ENCODE measurements at places on chromosomes 7 and 10.

DNA sequence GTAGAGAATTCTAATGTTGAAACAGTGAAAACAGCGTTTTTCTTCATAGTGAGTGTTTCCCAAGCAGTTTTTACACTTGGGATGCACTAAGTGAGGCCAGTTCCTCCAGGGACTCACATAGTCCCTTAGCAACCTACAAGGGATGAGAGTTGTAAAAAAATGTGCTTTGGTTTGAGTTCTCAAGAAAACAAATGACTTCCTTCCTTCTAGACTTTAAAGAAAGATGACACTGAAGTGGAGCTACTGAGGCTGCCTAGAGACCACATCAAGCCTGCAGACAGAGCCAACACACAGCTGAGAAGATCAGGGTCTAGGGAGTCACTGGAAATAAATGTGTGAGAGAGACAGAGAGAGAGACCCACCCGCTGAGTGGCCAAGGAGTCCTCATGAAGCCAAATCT is 264.4 kb downstream of the TNS3 start:
- DNase-seq = no peak

DNA sequence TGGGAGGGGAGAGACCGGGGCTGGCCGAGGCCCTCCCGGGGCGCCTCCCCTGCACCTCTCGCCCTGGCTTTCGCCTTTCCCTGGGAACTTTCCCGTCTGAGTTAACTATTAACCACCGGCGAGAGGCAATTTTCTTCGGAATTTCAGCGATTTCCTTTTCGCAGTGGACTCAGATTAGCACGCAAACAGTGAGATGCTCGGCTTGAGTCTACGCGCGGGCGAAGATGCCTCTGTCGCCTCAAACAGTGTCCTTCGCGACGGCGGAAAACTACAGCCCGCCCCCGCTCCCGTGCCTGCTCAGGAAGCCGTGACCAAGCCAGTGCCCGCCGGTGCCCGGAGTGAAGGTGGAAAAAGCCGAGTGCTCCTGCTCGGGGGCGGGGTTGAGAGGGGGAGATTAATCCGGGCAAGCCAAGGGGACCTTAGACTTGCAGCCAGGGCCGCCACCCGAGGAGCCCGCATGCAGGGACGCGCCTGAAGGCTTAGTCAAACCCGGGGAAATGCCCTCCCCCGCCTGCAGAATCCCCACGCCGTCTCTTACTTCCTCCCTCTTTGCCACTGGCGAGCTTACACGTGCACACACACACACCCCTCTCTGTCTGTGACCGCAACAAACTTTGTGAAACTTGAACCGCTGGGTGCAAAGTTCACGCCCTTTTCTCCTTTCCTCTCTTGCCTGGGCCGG is 14.5 kb upstream of the PAX2 start:
- no peak for DNase-seq

GRCh38 chr7:70986297-70986696 is 145.6 kb upstream of the GALNT17 start:
- DNase-seq = no peak

DNA sequence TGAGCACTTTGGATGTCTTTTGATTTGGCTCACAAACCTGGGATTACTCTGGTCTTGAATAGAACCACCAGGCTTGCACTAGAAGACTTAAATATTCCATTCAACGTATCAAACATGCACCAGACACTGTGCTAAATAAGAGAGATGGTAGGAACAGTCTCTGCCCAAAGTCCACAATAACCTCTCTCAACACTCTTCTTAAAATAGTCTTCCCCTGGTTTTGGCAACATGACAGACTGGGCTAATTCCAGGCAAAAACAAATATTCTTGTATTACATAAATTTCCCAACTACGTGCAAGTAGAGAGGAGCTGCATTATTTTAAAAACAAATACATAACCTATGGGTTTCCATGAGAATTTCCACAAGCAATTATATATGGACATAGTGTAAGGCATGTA is 64.8 kb upstream of the PAPSS2 start:
- no peak for DNase-seq

DNA sequence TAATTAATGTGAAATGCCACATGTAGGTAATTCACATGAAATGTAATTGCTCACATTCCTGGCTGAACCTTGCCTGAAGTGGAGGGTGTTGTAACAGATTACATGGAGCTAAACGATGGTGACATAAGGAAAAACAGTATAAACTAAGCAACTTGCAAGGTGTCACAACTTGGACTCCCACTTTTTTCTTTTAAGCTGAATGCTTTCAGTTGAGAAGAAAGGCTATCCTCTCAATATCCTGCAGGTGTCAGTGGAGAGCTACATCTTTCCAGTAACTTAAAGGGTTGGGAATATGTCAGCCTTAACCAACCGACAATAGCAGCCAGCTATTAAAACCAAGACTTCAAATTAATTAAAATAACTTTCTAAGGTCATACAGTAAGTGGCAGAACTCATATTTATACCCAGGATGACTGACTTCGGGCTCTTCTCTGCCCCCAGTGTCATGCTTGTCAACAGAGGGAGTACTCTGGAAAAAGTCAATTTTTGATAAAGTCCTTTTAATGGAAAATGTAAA is 33.7 kb downstream of the NRBF2 start:
- no peak for DNase-seq

DNA sequence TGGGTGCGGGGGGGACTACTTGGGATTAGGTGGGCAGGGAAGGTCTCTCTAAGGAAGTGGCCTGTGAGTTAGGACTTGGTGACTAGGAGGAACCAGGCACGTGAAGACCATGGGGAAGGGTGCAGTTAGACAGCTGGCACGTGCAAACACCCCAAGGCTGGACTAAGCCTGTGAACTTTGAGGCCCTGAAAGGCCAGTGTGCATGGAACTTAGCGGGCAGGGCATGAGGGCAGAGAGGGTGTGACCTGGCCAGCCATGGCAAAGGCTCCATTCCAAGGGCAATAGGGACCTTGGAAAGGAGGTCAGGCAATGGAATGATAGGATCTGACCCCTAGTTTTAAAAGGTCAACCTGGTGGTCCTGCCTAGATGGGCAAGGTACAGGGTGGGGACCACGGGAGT is 158.4 kb upstream of the PCBD1 start:
- DNase-seq = no peak

Measured in NCI-H187 treated with DMSO at 0.1 percent for 48 hours (cell line).